T-helper 2 cell (primary cell): ENCODE measurements at places on chromosomes 4 and X.
A peak's percentile ranks its signal among the peaks of the same experiment; 100 is the strongest.

GRCh38 chrX:66015900-66016689 lies 23.8 kb downstream of the VSIG4 start:
- DNase-seq: peak; percentile 66

DNA sequence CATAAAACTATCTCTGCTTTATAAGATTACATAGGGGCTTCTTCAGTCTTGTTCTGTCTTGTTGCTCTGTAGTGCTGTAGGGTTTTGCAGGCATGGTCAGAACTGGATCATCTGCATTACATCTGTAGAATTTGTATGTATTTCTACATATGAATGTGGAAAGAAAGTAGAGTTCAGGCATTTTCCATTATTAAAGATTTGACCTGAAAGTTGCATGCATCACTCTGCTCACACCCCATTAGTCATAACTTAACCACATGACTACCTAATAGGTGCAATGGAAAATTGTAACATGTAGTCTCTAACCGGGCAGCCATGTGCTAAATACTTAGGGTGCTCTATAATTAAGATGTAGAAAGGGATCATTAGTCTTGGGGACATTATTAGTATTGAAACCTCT lies 45.7 kb upstream of the AGA start:
- DNase-seq: no peak

DNA sequence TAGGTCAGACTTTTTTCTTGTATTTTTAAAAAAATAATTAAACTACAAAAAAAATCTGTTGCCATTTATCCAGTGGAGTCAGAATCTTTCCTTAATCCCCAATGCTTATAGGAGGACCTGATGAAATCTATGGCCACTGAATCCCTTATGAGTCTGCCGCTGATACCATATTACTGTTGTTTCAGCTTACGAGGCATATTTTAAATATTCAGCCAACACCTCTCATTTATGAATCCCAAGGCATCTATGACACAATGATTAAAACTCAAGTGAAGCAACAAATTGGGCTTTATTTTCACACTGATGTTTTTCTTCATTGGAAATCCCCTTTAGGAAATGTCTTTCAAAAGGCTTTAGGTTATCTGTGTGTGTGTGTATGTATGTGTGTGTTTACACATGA lies 137.8 kb upstream of the PUDP start:
- no peak for DNase-seq

DNA sequence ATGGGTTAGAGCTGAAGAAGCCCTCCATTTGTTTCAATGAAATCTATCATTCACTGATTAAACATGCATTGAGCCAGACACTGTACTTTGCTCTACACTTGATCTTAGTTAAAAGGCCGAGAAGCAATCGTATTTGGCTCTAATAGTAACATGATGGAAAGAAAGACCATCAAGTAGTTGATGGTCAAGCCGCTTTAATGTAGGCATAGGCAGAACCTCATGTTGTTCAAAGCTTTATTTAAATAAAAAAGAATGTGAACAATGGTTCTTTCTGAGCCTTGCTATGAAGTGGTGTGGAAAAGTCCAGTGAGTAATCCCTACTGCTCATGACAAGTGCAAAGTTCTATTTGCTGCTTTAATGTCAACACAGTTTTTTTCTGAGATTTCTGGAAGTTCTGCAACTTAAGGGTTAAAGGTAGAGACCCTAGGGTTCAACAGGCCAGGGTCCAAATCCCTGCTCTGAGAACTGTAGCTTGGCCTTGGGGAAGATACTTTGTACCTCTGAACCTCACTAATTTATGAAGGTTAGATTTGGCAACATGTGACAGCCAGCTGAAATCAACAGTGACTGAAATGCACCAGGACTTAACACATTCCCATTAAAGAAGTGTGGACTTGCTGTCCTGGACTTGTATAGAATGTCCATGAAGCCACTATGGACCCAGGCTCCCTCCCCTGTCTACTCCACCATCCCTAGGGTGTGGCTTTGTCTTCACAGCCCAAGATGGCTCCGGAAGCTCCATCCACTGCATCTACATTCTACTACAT lies 17.9 kb upstream of the LAP3 start:
- no peak for DNase-seq

- no peak for DNase-seq
These were observed 48.9 kb upstream of the FAM47B start for GRCh38 chrX:34893741-34894140.

GRCh38 chrX:13428053-13428786 lies 108.4 kb upstream of the ATXN3L start:
- DNase-seq: no peak

DNA sequence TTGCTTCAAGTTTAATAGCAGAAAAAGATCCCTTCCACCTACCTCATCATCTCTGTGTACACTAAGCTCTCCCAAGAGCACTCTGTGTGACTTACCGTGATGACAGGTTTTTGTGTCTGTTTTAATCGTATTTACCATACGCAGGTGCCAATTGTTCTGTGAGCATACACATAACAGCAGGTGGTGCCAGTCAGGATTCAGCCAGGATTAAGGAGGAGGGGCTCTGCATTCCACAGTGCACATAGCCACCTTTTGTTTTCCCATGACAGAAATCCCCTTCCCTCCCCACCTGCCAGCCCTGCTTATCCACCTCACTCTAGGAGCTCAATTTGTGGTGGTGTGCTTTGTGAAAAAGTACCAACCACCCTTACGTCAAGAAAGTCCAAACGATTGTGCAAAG lies 14.8 kb downstream of the ANK2 start:
- DNase-seq: no peak

- DNase-seq: no peak
These were observed 311.7 kb upstream of the TAPT1 start for GRCh38 chr4:16537926-16538325.

- no peak for DNase-seq
These were observed 315.6 kb downstream of the GPAT3 start for GRCh38 chr4:83851261-83852084.

GRCh38 chr4:8644461-8644891 lies 51.9 kb downstream of the CPZ start:
- DNase-seq: no peak
